ENCODE measurements at places on chromosomes 7 and 10.

DNA sequence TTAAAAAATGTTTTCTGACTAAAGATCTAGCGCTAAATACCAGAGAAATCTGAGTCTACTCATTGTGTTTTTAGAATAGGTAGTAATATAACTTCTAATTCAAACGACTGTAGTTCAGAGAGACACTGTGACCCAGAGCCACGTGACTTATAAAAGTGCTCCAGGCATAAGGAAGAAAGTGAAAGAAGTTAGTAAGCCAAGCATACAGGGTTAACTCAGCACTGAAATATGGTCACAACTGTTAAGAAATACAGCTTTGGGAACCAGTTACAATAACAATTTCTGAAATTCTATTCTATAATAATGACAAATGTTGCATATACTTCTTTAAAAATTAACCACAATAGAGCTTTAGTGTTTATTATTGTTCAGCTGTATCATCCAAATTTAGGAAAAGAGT, 119.1 kb downstream of the TFEC start:
- DNase-seq, result no peak

- DNase-seq, result peak; percentile 44
Measured at GRCh38 chr10:80144067-80144695, 11.7 kb downstream of the PLAC9 start.

DNA sequence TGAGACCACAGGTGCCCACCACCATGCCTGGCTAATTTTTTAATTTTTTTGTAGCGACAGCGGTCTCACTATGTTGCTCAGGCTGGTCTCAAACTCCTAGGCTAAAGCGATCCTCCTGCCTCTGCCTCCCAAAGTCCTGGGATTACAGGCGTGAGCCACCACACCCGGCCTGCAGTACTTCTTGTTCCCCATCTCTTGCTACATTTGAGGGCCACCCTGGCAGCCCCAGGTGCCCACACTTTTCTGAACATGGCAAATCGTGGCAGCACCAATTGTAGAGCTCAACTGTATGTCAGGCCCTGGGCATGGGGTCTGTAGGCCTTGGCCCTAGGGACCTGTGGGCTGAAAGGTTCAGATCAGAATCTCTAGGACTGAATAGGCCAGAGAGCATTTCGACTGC, 25.1 kb upstream of the LIMK1 start:
- DNase-seq, result no peak

- no peak for DNase-seq
Measured at GRCh38 chr7:151864081-151864480, 12.8 kb downstream of the PRKAG2 start.

GRCh38 chr7:50455658-50456057, 5.5 kb upstream of the FIGNL1 start:
- DNase-seq, result no peak

DNA sequence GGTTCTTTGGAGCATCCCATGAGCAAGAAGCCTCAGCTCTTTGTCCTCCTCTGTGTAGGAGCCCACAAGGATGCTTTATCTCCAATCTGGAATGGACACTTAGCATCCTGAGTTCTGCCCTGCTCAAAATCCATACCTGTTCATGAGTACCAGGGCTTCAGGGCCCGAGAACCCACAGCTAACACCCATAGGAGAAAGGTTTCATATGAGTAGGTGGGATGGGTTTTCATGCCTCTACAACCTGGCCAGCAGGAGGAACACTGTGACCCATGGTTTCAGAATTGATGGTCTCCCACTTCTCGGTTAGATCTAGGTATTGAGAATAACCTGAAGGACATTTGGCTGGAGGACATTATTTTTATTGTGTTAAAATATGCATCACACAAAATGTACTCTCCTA, 57.8 kb downstream of the TBXAS1 start:
- no peak for DNase-seq

- DNase-seq, result no peak
Measured at GRCh38 chr10:14123139-14123538, 207.6 kb downstream of the FRMD4A start.

DNA sequence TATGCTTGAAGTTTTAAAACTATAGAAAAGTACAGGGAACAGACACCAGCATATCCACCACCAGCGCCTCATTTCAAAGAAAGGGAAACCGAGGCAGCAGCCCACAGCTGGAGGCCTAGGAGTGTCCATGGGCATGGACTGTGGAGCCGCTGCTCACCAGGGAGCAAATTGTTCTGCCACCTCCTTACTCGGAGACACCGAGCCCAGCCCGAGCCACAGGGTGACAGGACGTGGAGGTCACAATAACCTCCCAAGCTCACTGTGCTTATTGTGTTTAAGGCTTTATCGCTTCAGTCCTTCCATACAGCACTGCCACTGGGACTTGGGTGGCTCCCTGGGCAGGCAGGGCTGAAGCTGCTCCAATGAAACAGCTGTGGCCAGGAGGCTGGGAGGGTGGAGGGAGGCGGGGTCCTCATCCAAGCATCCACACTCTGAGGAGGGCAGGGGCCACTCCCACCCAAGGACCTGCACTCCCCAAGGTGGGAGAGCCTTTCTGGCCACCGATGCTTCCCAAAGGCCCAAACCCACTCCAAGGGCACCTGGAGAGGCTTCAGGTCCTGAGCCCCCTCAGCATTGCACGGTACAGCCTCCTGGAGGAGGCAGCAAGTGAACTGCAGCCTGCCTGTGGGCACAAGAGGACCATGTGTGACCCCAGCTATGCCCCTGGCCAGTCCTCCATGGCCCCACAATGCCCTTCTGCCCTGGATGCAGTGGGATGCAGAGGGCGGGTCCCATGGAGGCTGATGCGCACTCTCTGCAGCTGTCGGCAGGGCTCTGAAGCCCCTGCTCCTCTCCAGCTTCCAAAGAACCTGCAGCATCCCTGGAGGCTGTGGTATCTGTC, 38.7 kb upstream of the RET start:
- DNase-seq, result no peak

DNA sequence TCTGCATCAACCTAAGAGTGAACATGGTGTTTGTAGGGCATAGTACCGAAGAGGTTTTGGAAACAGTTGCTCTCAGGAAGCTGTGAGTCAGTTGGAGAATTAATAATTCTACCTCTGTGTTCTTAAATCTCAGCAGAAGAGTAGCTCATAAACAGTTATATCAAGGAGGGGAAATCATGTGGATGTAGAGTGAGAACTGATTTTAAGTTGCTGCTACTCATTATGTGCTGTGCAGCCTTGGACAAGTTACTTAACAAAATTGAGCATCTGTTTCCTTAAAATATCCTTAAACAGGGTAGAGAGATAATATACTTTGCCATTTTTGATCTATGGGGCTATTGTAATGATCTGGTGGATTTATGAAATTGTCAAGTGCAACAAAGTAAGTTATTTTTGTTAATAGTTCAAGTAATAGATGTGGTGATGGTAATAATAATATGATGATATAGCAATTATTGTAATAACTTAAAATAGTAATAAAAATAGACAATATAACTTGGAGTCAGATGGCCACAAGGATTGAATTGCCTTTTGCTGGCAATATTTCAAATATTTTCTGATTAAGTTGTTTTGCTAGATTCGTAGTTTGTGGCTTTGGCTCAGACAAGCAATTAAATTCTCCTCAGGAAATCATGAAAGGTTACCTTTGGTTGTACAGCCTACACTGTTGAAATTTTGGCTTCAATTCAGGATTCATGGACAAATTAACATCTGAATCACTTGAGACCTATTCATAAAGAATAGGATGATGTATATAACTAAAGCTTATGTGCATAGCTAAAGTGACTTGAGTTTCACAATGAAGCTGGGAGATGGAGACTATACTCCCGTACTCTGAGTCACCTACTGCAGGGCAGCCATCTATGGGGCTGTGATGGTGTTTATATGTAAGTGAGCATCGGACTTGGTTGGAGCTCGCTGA, 228.5 kb downstream of the CDK14 start:
- DNase-seq, result no peak

DNA sequence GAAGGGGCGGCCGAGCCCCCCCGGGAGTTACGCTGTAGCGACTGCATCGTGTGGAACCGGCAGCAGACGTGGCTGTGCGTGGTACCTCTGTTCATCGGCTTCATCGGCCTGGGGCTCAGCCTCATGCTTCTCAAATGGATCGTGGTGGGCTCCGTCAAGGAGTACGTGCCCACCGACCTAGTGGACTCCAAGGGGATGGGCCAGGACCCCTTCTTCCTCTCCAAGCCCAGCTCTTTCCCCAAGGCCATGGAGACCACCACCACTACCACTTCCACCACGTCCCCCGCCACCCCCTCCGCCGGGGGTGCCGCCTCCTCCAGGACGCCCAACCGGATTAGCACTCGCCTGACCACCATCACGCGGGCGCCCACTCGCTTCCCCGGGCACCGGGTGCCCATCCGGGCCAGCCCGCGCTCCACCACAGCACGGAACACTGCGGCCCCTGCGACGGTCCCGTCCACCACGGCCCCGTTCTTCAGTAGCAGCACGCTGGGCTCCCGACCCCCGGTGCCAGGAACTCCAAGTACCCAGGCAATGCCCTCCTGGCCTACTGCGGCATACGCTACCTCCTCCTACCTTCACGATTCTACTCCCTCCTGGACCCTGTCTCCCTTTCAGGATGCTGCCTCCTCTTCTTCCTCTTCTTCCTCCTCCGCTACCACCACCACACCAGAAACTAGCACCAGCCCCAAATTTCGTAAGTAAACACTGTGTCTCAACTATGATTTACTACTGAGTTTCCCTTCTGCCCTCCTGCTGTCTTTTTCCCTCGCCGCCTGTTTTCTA, 666 bp downstream of the NRG3 start:
- DNase-seq, result no peak

DNA sequence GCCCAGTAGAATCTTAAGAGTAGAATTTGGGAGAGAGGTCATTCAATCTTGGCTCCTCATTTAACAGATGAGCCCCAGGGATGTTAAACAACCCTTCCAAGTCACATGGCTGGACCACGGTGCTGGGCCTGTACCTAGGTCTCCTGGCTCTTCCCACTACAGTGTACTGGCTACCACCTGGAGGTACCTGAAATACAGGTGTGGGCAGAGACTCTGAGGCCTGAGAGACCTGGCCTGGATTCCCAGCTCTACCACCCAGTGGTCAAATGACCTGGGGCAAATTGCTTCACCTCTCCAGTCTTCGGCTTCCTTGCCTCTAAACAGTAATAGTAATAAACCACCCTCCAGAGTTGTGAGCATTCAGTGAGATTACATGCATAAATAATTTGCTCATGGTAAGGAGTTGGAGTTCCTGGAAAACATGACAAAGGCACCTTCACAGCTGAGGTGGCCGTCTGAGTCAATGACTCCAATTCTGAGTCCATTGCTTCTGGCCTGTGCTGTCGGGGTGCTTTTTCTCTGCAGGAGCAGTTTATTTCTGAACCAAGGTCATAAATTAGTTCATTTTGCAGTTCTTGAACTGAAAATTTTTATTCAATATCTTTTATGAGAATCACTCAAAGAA, 2.7 kb downstream of the GOT1 start:
- no peak for DNase-seq

- DNase-seq, result peak; percentile 10
Measured at GRCh38 chr7:131501422-131501821, 55.0 kb downstream of the PODXL start.

- DNase-seq, result no peak
Measured at GRCh38 chr7:110454713-110455112, 636.2 kb upstream of the LRRN3 start.

DNA sequence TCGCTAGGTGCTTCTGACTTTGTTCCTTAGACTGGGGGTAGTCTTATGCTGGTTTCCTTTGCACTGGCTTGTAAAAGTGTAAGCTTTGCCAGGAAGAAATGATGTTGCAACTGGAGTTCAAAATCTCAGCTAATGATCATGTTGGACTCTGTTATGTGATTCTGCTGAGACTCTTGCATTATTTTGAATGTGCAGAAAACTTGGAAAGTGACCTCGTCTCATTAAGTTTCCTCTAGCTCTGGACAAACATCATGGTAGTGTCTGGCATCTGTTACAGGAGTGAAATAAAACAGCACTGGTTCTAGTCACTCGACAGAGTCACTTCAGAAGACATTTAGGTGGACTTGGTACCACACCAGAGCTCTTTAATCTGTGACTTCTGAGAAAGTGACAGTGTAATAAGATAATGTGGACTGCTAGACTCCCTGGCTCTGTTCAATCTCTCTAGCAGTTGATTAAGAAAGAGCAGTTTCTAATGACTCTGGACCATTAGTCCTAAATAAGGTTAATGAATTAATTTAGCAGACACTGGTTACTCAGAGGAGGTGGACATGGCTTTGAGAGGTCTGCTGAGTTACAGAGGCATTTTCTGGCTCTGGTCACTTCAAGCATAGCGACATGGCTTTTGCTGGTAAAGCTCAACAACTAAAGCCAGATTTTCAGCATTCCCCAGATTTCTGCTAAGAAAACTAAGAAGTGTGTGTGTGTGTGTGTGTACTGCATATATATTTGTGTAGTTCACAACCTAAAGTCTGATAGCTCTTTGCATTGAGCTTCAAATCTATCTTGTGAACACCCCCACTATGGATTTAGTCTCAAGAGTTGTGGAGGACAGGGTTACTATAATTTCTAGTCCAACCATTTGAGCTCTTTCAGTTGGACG, 2.0 kb downstream of the NRP1 start:
- no peak for DNase-seq

GRCh38 chr7:55526770-55527169, 45.5 kb downstream of the VOPP1 start:
- DNase-seq, result no peak

DNA sequence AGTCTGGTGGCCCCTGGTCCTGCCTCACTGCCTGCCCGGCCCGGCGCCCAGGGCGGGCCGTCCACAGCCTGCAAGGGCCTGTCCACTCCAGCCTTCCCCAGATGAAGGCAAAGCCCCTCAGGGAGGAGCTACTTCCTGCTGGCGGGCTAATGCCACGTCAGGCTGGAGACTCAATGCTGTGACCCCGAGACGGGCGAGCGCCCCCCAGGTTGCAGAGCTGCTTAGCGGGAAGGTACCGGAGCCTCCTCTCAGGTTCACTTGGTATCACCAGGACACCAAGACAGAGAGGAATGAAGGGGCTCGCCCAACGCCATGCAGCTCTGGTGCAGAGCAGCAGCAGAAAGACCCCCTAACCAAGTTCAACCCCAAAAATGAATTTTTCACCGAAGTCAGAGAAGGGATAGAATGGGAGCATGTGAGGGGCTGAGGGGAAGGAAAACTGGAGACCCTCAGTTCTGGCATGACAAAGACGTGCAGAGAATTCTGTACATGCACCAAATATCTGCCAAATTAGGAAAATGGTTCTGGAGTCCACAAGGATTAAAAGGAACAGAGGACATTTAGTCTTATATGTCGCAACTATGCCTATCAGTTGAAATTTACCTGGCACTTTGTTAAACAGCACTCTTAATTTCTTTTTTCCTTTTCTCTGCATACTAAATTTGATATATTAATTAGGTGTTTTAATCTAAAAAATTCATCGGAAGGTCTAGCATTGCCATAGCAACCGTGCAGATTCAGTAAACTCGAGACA, 2.8 kb downstream of the STK32C start:
- no peak for DNase-seq

DNA sequence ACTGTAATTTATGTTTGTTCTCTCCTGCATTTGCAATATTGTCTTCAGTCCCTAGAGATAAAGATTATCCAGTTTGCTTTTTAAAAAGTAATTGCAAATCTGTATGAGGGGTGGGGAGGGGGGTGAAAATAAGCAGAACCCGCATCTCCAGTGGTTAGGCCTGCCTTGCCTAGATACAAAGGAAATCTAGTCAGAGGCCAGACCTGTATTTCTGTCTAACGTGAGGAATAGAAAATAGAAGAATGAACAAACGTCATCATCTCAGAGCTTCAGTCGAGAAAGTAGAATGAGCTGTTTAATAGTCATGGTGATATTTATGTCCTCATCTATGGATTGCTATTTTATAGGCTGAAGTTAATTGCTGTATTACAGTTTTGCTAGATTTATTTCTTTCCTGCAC, 284.2 kb downstream of the BICC1 start:
- DNase-seq, result no peak

- no peak for DNase-seq
Measured at GRCh38 chr10:80421707-80422536, 13.6 kb downstream of the PRXL2A start.

GRCh38 chr10:70038923-70039322, 13.7 kb upstream of the MACROH2A2 start:
- DNase-seq, result no peak

Measured in stimulated activated naive CD4-positive, alpha-beta T cell treated with Interleukin-2 at 50 U/mL for 16 hours (primary cell).